Upper lobe of left lung (tissue), 6 donors: ENCODE measurements at places on chromosomes 4 and X.

DNA sequence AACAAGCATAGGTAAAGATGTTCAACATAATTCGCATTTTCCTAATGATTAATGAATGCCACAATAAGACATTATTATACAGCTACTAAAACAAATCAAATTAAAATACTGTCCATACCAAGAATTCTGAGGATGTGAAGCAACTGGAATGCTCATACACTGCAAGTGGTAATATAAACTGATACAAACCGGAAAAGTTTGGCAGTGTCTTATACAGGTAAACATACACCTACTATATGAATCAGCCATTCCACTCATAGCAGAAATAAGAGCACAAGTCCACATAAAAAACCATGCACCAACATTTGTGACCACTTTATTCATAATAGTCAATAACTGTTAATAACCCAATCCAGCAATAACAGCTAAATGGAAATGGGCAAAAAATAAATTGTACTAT, 79.3 kb downstream of the FBXW7 start:
- DNase-seq, result no peak

GRCh38 chr4:94345266-94345665, 2.6 kb upstream of the HPGDS start:
- no peak for DNase-seq

- no peak for DNase-seq
Measured at GRCh38 chr4:115234405-115235093, 121.1 kb upstream of the NDST4 start.

GRCh38 chr4:1550122-1551070, 133.7 kb downstream of the FAM53A start:
- peak; percentile 67 for DNase-seq
